Mesendoderm (in vitro differentiated cells): ENCODE measurements at places on chromosomes 3 and 15.

DNA sequence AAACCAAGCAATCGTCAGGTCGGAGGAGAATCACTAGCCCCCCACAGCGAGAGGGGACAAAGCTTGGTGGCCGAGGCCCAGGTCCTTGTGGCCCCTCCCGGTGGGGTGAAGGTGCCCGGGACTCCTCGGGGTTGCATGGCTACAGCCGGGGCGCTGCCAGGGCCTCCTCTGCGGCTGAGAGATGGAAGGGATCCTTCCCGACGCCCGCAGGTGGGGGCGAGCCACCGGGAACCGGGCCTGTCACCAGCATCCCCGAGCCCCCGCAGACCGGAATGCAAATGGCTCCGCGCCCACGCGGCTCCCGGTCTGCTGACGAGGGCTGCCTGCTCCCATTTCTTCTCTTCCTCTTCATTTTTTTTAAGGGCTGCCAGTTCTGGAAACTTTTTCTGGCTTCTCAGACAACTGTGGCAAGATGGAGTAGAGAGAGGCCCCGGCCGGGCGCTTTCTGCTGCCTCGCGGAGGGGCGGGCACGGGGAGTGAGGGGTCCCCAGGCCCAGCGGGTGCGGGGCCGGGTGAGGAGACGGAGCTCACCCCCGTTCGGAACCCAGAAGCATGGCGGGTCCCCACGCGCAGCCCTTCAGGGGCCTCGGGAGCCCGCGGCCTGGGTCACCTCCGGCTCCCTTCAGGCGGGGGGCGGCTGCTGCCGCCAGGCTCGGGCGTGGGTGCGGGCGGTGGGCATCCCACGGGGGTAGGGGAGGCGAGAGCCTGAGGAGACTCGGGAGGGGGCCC, 27.5 kb downstream of the MELTF start:
- no peak overlapping the region for H3K4me3 ChIP-seq
- H3K36me3 ChIP-seq: no peaks in the 10 kb centered on the region
- no peak for DNase-seq

DNA sequence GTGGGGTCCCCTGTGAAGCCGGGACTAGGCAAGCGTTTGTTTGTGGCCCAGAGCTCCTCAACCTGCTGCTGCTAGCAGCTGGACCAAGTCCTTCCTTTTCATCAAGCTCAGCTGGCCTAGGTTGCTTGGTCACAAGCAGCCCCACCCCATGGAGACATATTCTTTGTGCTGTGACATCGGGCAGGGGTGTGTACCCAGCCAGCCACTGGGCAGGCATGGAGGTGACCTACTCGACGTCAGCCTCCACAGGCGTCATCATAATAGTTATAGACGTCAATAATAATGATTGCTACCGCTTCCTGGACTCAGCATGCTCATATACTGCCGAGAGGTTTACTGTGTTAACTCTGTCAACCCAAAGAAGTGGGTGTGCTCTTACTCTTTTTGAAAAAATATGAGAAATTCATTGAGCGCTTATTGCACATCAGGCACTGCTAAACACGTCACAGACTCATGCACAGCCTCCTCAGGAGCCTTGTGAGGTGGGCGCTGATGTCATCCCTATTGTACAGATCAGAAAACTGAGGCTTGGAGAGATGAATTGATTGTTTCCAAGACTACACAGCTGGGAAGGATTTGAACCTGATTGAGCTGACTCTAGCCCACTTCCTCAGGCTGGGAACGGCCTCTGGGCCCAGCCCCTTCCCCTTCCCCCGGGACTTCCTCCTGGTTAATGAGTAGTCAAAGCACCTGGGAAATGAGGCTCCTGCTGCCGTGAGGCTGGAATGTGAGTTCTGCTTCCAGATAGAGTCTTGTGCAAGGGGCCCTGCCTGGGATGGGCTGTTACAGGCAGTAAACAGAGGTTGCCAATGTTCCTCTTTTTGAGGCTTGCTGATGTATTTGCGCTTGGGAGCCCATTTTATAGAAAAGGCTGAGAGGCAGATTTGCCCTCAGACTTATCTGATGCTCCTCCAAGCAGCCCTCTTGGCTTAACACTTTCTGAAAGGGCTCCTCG, 16.2 kb downstream of the SLC6A6 start:
- H3K4me1 ChIP-seq: peaks cover 21% of the 10 kb centered on the region
- H3K36me3 ChIP-seq: no peaks in the 10 kb centered on the region
- H3K27ac ChIP-seq: no peak overlapping the region
- no peak overlapping the region for H3K4me3 ChIP-seq
- no peaks in the 10 kb centered on the region for H3K27me3 ChIP-seq

- H3K27me3 ChIP-seq: no peaks in the 10 kb centered on the region
- no peak overlapping the region for H3K27ac ChIP-seq
- H3K36me3 ChIP-seq: no peaks in the 10 kb centered on the region
- H3K4me1 ChIP-seq: no peaks in the 10 kb centered on the region
- no peak overlapping the region for H3K4me3 ChIP-seq
- DNase-seq: no peak
These were observed 130.6 kb downstream of the TCF12 start for GRCh38 chr15:57048930-57049549.

GRCh38 chr3:69929019-69929418, 70.5 kb upstream of the SAMMSON start:
- H3K36me3 ChIP-seq: no peaks in the 10 kb centered on the region
- H3K4me3 ChIP-seq: no peak overlapping the region
- no peak overlapping the region for H3K27ac ChIP-seq
- no peaks in the 10 kb centered on the region for H3K4me1 ChIP-seq
- DNase-seq: no peak
